Dermis microvascular lymphatic vessel endothelial cell (primary cell): ENCODE measurements at places on chromosomes 5 and 9. TPM values are rescaled to one million over a fixed set of nuclear protein-coding genes. Genes with fewer than 3 reads are reported as not detected.

Gene DMRT2
- not detected in 2 replicates for total RNA-seq

Gene NTRK2
- total RNA-seq = under 0.01 TPM in 1 of 2 replicates, not detected in the other

Gene ANKRD55
- total RNA-seq = 3.7 and 4.0 TPM in 2 replicates

Gene DMGDH
- total RNA-seq = 0.51 and 0.76 TPM in 2 replicates

Gene FOXD4L4
- 0.13 TPM in 1 of 2 replicates, not detected in the other for total RNA-seq

DNA sequence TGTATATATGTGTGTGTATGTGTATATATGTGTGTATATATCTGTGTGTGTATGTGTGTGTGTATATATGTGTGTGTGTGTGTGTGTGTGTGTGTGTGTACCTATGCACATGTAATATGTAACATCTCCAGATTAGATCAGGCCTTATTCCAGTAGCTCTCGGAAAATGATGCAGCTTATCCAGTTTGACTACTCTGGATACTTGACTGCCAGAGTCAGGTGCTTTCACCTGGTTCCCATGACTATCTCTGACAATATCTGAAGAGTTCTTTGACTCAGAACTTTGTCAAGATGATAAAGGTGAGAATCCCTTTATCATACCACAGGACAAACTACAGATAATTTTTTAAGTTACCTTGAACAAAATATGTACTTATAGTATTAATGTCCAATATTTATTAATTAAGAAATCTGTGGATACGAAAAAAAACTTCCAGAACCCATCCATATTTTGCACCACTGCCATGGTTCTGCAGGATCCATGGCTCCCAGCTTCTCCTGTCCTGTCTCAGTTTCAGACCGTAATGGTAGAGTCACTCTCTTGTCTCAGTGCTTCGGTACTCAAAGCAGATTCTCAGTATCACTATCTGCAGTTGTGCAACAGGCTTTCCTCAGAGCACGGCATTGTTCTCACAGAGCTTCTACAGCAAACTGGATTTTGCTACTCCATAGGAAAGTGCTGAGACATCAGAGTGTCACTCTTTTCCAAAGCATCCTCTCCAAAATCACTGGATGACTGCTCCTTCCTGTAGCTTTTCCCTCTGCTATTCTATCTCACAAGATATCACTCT is 164.4 kb upstream of the SLC12A2 start:
- DNase-seq = no peak

DNA sequence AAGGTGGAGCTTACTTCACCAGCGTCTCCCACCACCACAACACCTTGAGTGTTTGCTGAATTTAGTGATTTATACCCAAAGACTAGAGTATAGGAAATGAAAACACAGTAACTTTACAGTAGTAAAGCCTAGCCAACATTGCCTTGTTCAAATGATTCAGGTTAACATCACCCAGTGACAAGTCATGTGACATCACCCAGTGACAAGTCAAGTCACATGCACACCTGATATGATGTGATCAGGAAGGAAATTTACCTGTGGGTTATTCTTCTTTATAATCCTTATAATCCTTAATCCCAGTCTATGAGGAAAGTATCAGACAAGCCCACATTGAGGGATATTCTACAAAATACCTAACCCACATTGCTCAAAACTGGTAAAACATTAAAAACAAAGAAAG is 545.6 kb upstream of the MEF2C start:
- DNase-seq = no peak

DNA sequence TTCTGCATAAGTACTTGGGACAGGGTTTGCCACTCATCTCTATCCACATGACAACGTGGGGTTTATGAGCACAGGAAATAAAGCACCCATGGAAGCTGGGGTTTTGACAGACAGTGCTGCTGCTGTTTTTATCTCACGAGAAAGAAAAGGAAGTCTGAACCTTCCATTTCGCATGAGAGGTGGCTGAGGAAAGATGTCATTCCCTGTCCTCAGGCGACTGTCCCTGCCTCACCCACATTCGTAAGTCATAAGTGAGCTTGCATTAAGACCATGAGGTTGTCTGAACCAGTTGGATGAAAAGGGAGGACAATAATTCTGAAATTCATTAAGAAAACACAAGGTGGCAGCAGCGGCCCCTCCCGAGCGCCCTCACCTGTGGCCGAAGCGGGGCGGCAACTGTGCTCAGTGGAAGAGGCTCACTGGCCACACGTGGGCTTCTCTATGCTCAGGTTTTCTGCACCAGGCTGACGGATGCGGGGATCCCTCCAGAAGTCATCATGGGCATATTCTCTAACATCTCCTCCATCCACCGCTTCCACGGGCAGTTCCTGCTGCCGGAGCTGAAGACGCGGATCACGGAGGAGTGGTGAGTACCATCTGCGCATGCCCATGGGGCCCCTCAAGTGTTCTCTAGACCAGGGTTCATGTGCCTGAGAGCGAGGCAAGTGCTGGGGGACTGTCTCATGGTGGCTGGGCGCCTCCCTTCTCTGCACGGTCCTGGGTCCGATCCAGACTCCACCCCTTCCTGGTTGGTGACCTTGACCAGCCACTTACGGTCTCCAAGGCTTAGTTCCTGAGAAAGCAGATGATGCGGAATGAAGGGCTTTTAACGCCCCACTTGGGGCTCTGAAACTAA is 54.7 kb upstream of the SUSD3 start:
- DNase-seq = peak; percentile 15

DNA sequence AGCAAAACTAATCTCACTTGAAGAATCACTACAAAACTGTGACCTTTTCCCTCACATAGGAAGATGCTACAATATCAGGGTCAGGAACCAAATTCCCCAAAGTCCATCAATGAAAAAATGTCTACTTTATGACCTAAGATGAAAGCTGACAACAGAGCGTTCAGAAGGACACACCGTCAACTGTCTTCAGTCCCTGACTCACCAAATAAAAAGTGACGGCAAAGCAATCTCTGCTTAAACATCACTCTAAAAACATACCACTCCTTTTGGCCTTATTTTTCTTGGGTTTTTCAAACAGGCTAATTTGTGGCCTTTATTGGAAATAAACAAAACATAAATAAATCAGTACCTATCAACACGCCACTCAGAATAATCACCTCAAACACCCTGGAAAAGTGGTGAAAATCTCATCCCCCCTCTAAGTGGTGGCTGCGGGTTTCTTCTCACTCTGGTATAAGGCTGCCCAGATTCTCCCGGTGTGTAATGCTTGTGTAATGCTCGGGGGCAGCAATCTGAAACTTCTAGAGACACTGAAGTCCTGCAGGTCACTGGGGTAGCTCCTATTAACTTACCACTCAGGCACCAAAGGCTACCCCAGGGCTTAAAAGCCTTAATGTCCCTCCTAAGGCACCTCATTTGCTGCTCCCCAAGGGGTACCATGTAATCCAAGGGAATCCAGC is 29.5 kb downstream of the SEMA4D start:
- DNase-seq = no peak

DNA sequence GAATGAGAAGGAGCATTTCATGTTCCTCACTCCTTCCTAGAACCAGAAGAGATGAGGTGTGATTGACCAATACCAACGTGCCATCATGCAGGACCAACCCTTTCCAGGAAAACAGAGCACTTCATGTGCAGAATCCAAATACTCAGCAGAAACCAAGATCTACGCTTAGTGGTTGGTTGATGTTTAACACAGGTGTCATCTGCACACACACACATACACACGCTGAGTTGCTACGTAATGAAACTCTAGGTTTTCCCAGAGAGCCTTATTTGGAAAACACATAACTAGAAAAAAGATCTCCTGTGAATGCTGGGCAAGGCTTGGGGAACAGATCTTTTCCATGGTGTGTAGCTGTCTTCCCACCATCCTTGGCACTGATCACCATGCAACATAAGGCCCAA is 21.1 kb upstream of the ZNF622 start:
- DNase-seq = no peak

DNA sequence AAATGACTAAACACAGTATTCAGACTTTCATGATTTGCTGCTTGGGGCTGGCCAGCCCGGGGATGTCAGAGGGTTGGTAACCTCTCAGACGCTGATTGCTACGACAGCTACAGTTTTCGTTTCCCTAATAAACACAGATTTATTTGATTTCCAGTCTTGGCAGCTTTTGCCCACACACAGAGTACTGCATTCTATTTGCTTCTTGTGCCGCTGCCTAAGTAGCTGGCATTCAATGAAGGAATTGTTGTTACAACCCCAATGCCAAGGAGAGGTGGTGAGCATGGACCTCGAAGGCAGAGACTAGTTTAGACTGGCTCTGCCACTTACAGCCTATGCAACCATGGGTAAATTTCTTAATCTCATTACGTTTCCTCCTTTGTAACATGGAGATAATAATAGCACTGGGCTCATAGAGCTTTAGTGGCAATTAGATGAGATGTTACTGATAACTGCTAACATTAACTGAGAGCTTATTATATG is 247.1 kb upstream of the PANK3 start:
- no peak for DNase-seq

- DNase-seq = no peak
These were observed 32.1 kb upstream of the MAP3K1 start for GRCh38 chr5:56783261-56783660.

DNA sequence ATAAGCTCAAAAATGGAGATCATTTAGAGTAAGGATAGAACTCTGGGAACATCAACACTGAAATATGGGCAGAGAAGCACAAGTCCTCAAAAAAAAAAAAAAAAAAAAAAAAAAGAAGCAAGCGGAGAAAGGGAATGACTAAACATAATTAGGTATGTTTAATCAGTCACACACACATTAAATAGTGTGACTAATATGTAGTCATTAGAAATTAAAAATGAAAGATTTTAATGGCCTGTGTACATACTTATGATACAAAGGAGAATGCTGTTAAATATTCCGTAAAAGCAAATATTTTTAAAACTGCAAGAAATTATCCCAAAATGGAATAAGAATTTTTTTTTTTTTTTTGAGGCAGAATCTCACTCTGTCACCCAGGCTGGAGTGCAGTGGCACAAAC is 10.5 kb downstream of the LPAR1 start:
- DNase-seq = no peak

DNA sequence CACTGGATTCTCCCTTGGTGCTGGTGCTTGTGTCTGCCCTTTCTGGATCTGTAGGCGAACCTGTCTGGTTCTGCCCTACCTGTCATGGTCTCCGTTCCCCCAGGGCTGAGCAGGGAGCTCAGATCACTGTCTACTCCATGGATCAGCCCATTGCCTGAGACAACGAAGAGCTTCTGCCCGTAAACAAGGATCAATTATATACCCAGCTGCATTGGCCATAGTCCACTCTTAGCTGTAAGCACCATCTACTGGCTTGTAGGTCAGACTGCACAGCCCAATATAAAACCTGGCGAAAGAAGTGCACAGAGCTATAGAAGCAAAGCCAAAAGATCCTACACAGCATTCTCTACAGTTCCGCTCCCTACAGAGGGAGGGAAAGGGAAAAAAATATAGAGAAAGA is 181.5 kb upstream of the RPS23 start:
- no peak for DNase-seq
